ENCODE measurements at places on chromosomes 2 and 18. TPM values are rescaled to one million over a fixed set of nuclear protein-coding genes. Genes with fewer than 3 reads are reported as not detected.

Gene MOGAT1
- total RNA-seq, result 0.44 TPM

Gene SLC23A3
- 0.58 TPM for total RNA-seq

DNA sequence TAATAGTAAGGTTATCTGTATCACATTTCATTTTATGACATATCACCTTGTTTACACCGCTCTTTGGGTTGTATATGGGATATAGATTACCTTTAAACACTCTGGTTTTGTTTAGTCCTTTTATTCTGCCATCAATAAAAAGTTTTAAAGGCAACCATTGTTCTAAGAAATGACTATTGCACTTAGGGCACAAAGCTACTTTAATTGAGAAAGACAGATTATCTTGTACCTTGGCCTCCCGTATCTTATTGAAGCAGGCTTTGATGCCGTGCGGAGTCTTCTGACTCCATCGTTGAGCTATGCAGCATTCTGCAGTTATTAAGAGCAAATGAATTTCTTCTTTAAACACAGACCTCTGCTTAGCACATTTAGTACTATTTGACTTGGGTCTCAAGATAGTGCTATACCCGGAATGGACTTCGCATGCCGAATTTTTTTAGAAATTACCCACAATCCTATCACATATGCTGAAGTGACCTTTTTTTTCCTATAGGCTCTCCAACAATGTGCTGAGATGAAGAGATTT is 16.7 kb downstream of the PKDCC start:
- no peak for DNase-seq

DNA sequence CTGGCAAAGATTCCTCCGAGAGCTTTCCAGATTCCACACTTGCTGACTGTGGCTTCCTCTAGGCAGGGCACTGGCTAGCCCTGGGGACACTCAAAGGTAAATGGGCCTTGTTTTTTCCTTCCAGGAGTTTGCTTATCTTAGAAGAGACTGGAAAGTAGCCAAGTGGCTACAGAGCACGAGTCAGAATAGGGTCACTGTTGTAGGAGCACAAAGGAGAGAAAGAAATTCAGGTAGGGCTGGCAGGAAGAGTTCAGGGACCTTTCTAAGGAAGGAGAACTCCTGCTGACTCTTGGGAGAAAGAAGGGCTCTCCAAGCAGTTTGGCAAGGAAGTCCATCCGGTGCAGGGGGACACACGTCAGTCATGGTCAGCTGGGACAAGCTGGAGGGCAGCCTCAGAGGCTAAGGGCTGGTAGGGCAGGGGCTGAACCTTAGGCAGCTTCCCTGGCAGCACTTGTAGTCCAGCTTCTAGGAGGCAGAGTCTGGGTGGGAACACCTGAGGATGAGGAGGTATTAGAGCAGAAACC is 39.5 kb downstream of the NIFK start:
- DNase-seq, result no peak

GRCh38 chr2:97267411-97268074 is 154.6 kb downstream of the ANKRD36 start:
- DNase-seq, result no peak

GRCh38 chr2:30865892-30866681 is 58.8 kb upstream of the CAPN13 start:
- DNase-seq, result no peak

DNA sequence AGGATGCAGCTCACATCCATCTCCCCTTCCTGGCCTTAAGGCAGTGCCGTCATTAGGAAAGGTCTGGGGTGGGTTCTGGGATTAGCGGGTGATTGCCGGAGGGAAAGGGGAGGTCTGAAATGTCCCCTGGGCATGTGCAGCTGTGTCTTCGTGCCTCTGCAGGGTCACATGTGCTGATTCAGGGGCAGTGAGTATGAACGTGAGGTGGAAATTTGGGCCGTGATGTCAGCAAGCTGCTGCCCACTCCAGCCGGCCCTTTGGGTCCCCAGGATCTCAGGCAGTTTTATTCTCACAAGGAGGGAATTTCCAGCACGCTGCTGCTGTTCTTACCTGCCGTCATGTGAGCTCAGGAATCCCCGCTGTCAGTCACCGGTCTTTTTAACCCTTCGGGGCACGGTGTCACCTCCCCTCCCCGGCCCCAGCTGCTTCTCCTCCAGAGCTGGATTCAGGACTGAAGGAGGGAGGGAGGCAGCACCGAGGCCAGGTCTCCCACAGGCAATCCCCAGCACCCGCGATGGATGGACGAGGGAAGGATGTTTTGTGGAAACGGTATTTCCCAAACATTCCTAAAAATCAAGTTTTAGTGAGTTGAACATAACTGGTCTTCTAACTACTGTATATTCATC is 23.5 kb downstream of the GPR35 start:
- DNase-seq, result no peak
